Diencephalon (tissue), 1 donor: ENCODE measurements at places on chromosomes 5 and 9. TPM values are rescaled to one million over a fixed set of nuclear protein-coding genes. Genes with fewer than 3 reads are reported as not detected.

Gene PCDHA9
- 11.3 TPM for total RNA-seq

Gene HAND1
- not detected for total RNA-seq

Gene PLEKHG4B
- 4.2 TPM for total RNA-seq

Gene ELAVL2
- total RNA-seq, result 351 TPM

Gene GABRA1
- total RNA-seq, result 76.6 TPM

Gene CNTNAP3
- total RNA-seq, result 30.7 TPM

Gene ORM2
- total RNA-seq, result not detected

Gene FST
- 4.4 TPM for total RNA-seq

Gene GZMA
- not detected for total RNA-seq

Gene CIZ1
- 22.6 TPM for total RNA-seq

Gene DDX4
- not detected for total RNA-seq

Gene HMCN2
- 0.46 TPM for total RNA-seq

Gene IL17B
- not detected for total RNA-seq

Gene CCDC192
- total RNA-seq, result not detected

Gene RAD23B
- total RNA-seq, result 107 TPM

Gene TMEM171
- 0.23 TPM for total RNA-seq

Gene FAM170A
- total RNA-seq, result 0.23 TPM

Gene TMEM174
- not detected for total RNA-seq

Gene PCDHB12
- 15.5 TPM for total RNA-seq

Gene PCDHGA6
- total RNA-seq, result 11.3 TPM

Gene TPD52L3
- not detected for total RNA-seq

Gene SIT1
- not detected for total RNA-seq

Gene BASP1
- total RNA-seq, result 460 TPM

Gene C5orf63
- 9.5 TPM for total RNA-seq

Gene WDR38
- total RNA-seq, result 2.1 TPM

Gene ATP6V0E1
- total RNA-seq, result 45.0 TPM

Gene CTNND2
- 99.7 TPM for total RNA-seq

Gene SAXO1
- total RNA-seq, result not detected

Gene LCN15
- not detected for total RNA-seq

Gene ST6GALNAC6
- 46.4 TPM for total RNA-seq

Gene GNPDA1
- total RNA-seq, result 28.8 TPM

Gene RNF180
- 110 TPM for total RNA-seq

Gene CAMLG
- total RNA-seq, result 61.8 TPM

Gene OMD
- 1.6 TPM for total RNA-seq

Gene SMIM33
- total RNA-seq, result not detected

Gene UHRF2
- 61.1 TPM for total RNA-seq

Gene SPINK6
- total RNA-seq, result not detected

Gene SLC45A2
- 0.23 TPM for total RNA-seq

Gene IL7R
- 0.46 TPM for total RNA-seq

Gene CORO2A
- 7.6 TPM for total RNA-seq
